ENCODE measurements at places on chromosomes 1 and 21. TPM values are rescaled to one million over a fixed set of nuclear protein-coding genes. Genes with fewer than 3 reads are reported as not detected.

- peak overlapping the region; percentile 58 for H3K27ac ChIP-seq
- H3K4me3 ChIP-seq: peak overlapping the region; percentile 85
- no peaks in the 10 kb centered on the region for H3K27me3 ChIP-seq
- H3K36me3 ChIP-seq: peaks cover 24% of the 10 kb centered on the region
Observed at GRCh38 chr1:107057197-107058133, 991 bp downstream of the PRMT6 start.

Gene MROH9
- not detected for total RNA-seq

Gene PODN
- not detected for total RNA-seq

DNA sequence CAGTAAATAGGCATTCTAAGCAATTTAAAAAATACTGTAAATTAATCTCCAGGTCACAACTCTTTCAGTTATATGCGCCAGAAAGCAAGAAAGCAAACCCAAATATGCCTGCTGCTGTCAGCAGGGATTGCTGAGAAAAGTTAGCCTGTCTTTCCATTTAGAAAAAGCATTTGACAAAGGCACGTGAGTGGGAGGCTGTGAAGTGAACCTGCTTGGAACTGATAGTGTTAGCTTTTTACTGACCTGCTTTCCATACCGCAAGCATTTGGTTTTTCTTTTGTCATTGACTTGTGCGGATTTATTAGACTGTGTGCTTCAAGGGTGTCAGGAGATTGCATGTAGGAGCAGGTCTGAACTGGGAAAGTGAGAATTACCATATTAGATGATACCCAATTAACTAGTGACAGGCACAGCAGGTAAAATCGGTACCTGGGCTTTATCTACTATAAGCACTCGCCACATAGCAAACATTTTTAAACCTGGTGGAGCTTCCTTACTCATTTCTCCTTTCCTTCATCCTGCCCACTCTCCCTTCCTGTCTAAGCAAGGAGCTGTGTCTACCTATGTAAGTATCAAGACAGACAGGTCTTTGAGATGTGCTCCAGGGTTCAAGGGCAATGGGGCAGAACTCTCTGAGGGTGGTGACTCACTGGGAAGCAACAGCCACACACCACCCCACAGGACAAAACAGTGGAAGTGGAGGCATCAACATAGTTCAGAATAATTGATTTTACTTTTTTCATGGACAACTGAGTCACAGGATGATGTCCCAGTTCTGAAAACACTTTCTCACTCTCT lies 323.9 kb downstream of the DISC1 start:
- DNase-seq: no peak
- H3K27me3 ChIP-seq: no peaks in the 10 kb centered on the region
- H3K4me1 ChIP-seq: peaks cover 26% of the 10 kb centered on the region
- H3K4me3 ChIP-seq: no peak overlapping the region

DNA sequence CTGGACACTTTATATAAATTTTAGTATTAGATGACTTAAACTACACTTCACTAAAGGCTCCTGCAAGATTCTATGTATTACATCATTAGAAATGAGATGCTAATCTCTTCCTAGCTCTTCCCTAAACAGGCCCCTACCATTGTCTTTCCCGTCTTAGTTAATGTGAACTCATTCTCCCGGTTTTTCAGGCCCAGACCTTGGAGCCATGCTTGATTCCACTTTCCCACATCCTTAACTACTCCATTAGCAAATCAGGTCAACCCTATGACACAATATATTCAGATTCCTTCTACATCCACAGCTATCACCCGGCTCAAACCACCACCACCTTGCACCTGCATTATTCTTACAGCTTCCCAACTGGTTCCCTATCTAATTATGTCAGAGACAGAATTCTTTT lies 73.3 kb downstream of the NVL start:
- no peak overlapping the region for H3K27ac ChIP-seq
- DNase-seq: no peak
- H3K4me1 ChIP-seq: no peaks in the 10 kb centered on the region
- H3K27me3 ChIP-seq: no peaks in the 10 kb centered on the region

DNA sequence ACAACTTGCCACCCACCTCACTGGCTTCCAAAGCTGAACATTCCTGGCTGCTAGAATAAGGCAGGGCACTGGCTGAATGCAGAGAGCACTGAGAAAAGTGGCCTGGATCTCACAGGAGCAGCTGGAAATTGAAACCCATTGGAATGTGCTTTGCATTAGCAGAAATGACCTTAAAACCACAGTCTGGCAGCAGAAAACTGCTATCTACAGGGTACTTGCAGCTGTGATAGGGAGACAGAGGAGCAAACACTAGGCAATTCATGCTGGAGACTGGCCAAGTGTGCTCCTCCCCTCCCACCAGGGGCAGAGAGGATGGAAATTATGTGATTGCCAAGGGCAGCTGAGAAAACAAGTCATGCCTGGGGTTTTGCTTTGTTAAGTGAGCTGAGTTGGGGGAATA lies 47.2 kb downstream of the HSD3B1 start:
- DNase-seq: no peak
- no peaks in the 10 kb centered on the region for H3K4me1 ChIP-seq
- H3K27me3 ChIP-seq: no peaks in the 10 kb centered on the region

Gene IVL
- 1.9 TPM for total RNA-seq

GRCh38 chr1:223836586-223836985 lies 9.2 kb downstream of the TP53BP2 start:
- no peaks in the 10 kb centered on the region for H3K27me3 ChIP-seq
- H3K27ac ChIP-seq: no peak overlapping the region
- H3K36me3 ChIP-seq: no peaks in the 10 kb centered on the region
- no peak overlapping the region for H3K4me3 ChIP-seq
- peak; percentile 43 for DNase-seq
- H3K4me1 ChIP-seq: no peaks in the 10 kb centered on the region

GRCh38 chr21:34916446-34916845 lies 132.7 kb downstream of the RUNX1 start:
- H3K27me3 ChIP-seq: no peaks in the 10 kb centered on the region
- DNase-seq: no peak
- H3K36me3 ChIP-seq: no peaks in the 10 kb centered on the region
- no peak overlapping the region for H3K4me3 ChIP-seq

GRCh38 chr1:203274603-203275381 lies 30.5 kb upstream of the BTG2 start:
- no peak for DNase-seq
- peaks cover 48% of the 10 kb centered on the region for H3K27me3 ChIP-seq
- H3K4me1 ChIP-seq: no peaks in the 10 kb centered on the region
- H3K27ac ChIP-seq: no peak overlapping the region

DNA sequence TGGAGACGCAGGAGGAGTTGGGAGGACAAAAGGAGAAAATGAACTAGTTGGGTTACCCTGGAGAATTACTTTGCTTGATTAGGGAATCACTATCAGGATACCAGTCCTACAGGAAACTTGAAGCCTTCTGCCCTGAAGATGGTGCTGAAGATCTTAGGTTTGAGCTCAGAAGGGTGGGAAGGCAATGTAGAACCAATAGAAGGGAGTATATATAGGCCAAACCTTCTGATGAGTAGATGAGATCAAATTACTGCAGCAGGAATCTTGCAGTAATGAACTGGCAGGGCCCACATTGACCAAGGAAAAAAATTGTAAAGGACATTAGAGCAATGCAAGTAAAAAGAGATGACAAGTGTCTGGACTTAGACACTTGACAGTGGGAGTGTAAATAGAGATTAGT lies 116.3 kb upstream of the CACYBP start:
- peaks cover 25% of the 10 kb centered on the region for H3K36me3 ChIP-seq
- H3K27ac ChIP-seq: no peak overlapping the region
- peaks cover 23% of the 10 kb centered on the region for H3K4me1 ChIP-seq
- H3K27me3 ChIP-seq: no peaks in the 10 kb centered on the region
- DNase-seq: no peak

- peak; percentile 70 for DNase-seq
- H3K27me3 ChIP-seq: no peaks in the 10 kb centered on the region
- H3K4me1 ChIP-seq: peaks cover 42% of the 10 kb centered on the region
- H3K36me3 ChIP-seq: peaks cover 9% of the 10 kb centered on the region
- no peak overlapping the region for H3K4me3 ChIP-seq
- H3K27ac ChIP-seq: no peak overlapping the region
Observed at GRCh38 chr1:223670458-223671159, 5.1 kb upstream of the CAPN8 start.

Measured in Calu3 (cell line).